ENCODE measurements at places on chromosomes 1 and 21.

DNA sequence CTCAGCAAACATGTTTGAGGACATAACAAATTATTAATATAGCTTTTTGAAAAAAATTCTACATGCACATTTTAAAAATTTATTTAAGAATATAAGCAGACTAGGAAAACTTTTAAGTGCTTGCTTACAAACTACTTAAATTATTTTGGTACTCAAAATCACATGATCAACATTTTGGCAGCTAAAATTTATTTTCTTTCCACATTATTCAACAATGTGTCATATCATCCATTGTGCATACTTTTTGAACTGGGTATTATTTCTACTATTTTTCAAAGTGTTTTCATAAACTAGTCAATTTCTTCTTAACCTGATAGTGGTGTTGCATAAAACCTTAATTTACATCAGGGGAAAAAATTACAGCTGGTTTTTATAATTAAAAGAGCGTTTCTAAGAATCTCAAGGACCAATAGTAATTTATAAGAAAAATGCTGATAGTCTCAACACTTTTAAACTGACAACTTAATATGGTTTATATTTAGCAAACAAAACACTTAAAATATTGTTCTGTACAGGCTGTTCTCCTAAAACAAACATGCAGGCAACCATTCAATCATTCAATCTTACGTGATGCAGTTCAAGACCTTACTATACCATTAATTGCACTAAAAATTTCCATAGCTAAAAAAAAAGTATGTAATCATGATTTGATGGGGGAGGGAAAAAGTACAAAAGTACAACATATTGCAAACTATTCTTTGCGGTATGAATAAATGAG lies 105.0 kb downstream of the GPATCH2 start:
- DNase-seq: no peak

DNA sequence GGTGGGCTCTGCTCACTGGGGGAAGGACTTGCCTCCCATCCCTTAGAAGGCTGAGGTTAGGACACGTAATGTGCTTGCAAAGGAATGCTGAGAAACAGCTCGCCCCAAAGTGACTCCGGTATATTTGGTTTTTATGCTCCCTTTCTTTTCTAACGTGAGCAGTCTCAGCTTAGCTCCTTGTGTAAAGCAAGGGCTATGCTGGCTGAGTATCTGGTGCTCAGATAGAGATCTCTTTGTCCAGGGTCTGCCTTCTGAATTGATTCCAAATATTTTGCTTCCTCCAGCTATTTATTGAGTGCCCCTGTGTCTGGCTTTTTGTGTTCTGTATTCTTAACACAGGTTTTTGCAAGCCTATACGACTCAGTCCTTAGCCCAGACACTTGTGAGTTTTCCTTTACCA lies 94.5 kb upstream of the ARTN start:
- DNase-seq: no peak

- DNase-seq: peak; percentile 41
Measured at GRCh38 chr1:180632326-180633056, 669 bp downstream of the XPR1 start.

DNA sequence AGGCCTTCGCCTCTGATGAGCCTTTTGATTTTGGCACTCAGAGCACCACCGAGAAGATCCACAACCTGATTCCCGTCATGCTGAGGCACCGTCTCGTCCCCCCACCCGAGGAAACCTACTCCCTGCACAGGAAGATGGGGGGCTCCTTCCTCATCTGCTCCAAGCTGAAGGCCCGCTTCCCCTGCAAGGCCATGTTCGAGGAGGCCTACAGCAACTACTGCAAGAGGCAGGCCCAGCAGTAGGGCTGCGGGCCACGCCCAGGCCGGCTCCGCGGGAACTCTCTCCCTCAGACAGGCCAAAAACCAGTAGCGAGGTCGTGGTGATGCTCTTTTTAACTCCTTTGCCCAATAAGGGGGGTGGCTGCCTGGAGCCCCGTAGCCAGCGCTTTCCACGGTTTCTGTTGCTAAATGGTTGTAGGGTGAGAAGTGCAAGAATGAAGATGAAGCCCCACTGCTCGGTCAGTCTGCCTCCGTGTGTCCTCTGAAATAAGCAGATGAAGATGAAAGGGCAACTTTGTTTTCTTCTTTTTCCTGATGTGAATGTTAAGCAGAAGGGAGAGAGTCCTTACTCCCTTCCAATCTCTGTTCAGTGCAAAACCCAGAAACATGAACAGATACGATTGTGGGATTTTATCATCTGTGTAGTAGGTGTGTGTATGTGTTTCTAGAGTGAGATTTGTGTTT lies 46.5 kb downstream of the COQ8A start:
- DNase-seq: no peak

DNA sequence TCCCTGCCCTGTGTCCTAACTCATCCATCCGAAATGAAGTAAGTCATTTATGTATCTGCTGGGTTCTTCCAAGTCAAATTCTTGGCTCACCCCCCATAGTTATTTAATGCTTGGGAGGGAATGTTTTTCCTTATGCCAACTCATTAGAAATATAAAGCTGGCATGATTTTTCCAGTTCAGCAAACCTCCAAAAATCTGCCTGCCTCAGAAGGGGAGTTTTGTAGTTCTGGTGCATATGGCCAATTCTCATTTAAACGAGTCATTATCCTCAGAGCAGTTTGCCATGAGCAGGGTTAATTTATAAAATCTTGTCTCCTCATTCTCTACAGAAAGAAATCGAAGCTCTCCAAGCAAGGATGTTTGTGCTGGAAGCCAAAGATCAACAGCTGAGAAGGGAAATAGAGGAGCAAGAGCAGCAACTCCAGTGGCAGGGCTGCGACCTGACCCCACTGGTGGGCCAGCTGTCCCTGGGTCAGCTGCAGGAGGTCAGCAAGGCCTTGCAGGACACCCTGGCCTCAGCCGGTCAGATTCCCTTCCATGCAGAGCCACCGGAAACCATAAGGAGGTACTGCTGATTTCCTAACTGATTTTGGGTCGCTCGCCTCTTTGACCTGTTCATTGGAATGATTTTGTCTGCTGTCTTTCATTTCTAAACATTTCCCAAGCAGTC lies 144.1 kb downstream of the DISC1 start:
- no peak for DNase-seq

DNA sequence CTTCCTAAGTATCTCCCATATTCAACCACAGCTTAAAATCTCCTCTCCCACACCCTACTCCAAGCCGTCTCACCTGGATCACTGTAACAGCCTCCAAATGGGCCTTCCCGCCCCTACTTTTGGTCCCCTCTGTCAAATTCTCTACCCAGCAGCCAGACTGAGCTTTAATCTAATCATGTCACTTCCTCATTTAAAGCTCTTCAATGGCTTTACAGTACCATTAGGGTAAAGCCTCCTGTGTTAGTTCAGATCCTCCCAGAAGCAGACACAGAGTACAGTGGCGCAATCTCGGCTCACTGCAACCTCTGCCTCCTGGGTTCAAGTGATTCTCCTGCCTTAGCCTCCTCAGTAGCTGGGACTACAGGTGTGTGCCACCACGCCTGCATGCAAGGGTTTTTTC lies 46.8 kb upstream of the PSEN2 start:
- DNase-seq: no peak

GRCh38 chr1:3419415-3420204 lies 34.9 kb upstream of the ARHGEF16 start:
- peak; percentile 59 for DNase-seq

DNA sequence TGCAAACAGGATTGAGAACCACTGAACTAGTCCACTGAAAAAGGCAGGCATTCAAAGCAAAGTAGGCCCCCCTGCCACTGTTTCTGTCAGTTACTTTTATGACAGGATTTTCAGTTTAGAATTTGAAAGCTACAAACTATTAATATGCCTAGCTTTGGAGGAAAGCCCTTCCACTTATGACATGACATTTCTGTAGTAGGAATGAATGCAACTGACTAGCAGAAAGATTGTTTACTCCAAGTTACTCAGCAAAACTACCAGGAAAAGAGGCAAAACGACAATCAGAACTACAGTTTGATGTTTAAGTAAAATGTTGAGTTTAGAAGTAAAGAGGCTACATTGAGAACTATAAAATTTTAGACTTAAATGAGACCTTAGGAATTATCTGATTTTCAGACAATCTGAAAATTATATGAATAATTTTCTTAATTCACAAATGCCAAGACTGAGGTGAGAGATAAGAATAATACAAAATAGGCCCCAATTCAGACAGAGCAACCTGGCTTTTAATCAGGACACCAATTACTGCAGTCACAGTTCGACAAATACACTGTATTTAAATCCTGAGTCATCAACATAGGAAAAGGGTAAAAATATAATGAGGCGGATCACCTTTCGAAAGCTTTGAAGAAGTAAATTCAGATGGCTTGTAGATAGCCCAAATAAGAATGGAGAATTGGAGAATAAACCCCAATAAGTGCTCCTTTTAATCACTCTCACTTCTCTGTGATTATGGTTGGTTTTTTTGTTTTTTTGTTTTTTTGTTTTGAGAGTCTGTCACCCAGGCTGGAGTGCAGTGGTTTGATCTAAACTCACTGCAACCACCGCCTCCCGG lies 2.2 kb downstream of the PRKAB2 start:
- no peak for DNase-seq

GRCh38 chr1:88655685-88656299 lies 28.3 kb upstream of the PKN2 start:
- no peak for DNase-seq

DNA sequence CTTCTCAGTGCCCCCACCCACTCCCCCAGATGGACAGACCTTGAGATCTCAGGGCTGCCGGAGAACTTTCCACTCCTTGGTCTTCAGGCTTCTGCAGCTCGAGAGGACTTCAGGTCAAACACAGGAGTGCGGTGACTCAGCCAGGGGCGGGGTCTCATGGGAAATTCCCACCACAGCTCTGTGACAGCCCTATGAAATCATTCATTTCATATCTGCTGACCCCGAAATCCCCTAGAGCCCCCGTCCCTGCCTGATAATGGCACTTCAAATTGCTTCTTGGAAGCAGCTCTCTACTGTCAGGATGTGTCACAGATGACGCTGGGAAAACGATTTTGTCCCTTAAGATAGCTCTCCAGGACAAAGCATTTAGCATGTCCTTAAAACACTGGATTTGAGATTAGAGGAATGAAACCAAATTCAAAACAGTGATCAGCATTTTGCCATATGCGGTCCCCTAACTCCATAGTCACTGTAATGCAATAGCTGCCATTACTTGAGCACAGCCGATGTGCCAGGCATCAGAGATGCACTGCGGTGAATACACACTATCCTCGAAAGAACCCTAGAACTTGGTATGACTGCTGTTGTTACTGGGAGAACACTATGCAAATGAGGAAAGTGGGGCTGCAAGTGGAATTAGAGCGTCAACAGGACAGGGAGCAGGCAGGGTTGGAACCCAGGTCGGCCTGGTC lies at the start of gene TNFRSF9:
Gene TNFRSF9 (minus strand): TSS at position 95 of the 692 bp plus-strand sequence. CDS start 845 bp downstream, outside the sequence.
- no peak for DNase-seq

GRCh38 chr1:14848625-14849024 lies 250.1 kb downstream of the KAZN start:
- no peak for DNase-seq

DNA sequence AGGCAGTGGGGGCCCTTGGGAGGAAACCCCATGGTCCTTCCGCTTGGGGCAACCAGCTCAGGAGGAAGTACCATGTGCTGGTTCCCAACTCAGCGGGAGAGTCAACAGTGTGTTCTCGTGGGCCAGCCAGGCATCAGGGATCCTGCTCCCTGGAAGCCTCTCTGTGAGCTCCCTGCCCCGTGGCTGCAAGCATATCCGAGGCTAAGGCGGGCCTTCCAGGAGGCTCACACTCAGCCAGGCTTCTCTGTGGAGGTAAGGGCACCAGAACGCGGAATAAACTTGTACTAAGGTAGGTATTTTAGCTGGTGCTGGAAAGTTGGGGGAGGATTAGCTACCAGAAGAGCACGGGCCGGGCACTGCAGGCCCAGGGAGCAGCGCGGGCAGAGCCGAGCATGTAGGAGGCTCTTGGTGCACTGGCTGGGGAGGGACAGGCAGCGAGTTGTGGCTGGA lies 74.7 kb upstream of the POU3F1 start:
- no peak for DNase-seq

- DNase-seq: no peak
Measured at GRCh38 chr21:45161038-45161945, 86.9 kb downstream of the ADARB1 start.

DNA sequence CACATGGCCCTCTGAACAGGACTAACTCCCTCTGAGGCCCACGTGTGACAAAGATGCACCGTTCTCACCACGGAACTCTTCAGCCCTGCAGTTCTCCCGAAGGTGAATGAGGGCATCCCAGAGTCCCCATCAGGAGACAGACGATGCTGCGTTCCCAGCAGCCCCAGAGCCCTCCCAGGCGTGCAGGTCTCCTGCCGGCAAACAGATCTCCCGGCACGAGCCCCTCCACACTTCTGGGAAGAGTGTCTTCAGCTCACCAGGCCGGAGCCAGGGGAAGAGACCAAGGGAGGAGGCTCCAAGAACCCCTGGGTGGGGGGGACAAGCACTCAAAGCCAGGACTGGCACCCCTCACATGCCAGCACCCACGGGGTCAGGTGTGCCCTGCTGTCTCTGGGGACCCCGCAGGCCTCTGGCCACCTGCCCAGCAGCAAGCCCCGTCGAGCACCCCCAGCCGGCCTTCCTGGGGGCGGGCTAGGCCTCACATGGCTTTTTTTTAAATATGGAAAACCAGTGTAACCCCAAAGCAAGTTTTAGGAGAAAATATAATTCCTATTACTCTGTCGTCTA lies 45.1 kb upstream of the TRAPPC10 start:
- no peak for DNase-seq

DNA sequence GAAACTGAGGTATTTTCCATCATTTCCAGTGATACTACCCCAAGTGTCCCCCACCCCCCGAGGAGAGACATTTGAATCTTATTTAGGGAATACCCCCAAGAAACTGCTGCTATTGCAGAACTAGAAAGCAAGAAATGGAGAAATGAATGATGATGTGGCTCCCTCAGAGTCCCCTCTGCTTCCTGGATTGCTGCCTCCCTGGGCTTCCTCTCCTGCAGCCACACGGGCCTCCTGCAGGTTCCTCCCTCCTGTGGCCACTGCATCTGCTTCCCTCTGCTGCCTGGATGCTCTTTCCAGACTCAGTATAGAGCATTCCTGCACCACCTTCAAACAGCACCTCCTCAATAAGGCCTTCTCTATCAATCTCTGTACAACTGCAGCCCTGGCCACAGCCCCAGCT lies 69.3 kb downstream of the SLC25A24 start:
- DNase-seq: no peak

DNA sequence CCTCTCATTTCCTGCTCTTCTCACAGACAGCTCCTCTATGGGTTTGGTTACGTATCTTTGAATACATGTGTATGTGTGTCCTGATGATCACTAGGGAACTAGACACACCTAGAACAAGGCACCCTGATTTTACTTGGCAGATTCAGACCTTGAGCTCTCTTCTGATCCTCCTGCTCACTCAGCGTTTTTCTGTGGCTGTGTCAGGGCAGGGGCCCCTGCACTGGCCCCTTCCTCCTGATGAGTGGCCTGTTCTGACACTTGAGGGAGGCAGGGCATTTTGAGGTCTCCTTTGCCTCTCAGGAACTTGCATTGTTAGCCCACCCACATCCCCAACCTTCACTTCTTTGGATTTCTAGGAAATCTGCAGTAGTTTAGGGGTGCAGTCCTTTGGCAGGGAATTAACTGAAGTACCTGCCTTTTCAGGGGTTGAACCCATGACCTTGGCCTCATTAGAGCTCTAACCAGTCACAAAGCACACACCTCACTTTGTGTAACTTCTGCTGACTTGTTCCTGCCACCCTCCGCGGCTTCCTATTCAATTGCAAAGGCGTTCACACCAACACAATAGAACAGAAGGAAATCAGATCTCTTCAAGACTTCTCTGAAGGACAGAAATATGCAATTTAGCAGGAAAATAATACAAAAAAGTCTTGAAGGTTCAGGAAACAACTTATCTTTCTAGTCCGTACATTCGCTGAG lies 8.8 kb downstream of the SMYD2 start:
- DNase-seq: no peak

Measured in NCI-H1436 (cell line).